ENCODE measurements at places on chromosomes 2 and 18.

DNA sequence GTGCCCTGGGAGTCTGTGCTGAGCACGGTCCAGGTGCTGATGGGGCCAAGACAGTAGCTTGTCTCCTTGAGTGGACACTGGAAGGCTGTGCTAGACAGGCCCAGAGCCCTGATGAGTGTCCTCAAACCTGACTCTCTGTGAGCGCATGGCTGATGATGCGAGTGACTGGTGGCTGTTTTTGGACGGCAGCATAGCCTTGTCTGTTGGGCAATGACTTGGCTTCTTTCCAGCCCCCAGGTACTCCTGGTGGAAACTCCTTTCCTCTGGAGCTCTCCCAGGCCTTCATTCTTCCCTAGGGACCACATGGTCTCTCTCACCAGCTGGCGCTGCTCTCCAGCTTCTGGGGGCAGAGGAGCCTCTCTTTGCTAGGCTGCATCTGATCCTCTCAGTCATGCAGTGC, 207.6 kb upstream of the SMIM21 start:
- DNase-seq: no peak

DNA sequence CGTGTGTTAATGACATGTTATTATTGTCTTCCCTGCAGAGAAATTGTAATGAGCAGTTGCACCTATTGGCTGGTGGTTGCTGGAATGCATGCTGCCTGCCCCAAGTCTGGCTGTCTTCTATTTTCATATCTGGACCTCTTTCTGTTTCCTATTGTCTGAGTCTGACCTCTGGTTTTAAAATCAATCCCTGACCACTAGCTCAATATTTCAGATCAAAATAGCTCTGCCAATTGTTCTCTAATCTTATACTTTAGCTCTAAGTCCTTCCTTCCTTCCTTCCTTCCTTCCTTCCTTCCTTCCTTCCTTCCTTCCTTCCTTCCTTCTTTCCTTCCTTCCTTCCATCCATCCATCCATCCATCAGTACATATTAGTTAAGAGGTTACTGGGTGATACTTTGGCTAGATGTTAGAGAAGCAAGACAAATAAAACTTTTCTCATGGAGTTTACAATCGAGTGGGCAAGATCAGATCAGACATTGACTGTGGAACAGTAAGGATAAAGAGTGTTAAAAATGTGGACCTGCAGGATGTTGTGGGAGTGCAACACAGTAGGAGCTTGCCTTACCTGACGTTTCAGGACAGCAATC, 417.1 kb downstream of the SOCS6 start:
- DNase-seq: no peak

- no peak for DNase-seq
These were observed 25.0 kb downstream of the FASTKD2 start for GRCh38 chr2:206790311-206790935.

DNA sequence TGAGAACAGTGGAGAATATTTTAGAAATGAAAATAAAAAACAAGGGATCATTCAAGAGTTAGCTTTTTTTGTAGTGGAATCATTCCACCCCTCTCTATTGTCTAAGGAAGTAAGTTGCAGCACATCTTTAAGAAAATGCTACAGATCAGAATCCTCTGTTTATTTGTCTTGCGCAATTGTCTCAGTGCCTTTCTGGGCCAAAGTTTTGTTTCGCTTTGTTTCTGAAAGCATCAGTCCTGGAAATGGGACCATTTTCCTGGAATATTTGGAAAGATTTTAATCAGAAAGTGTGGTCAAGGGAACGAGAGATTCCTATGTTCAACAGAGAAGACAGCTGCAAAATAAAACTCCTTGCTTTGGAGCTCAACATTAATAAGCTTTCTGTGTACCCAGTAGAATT, 74.0 kb downstream of the NRXN1 start:
- no peak for DNase-seq
